ENCODE measurements at places on chromosomes 5 and 9.

- no peak for DNase-seq
These were observed 406.0 kb upstream of the SEMA6A start for GRCh38 chr5:116980581-116980980.

GRCh38 chr9:2743937-2744529 is 26.7 kb downstream of the KCNV2 start:
- no peak for DNase-seq

- DNase-seq = no peak
These were observed 1.8 kb downstream of the SEMA5A start for GRCh38 chr5:9544056-9544455.

- DNase-seq = no peak
These were observed 3.2 kb downstream of the TEK start for GRCh38 chr9:27112235-27112634.

DNA sequence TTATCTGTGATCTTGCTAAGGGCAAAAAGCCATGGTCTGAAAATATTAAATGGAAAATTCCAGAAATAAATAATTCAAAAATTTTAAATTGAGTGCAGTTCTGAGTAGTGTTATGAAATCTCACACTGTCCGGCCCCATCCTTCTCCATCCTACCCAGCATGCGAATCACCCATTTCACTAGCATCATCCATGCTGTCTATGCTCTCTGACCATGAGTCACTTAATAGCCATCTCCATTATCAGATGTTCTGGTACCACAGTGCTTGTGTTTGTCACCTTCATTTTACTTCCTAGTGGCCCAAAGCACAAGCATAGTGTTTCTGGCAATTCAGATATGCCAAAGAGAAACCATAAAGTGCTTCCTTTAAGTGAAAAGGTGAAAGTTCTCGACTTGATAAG is 63.3 kb upstream of the SMC5 start:
- peak; percentile 3 for DNase-seq

GRCh38 chr5:94613583-94613982 is 4.8 kb downstream of the KIAA0825 start:
- DNase-seq = no peak

DNA sequence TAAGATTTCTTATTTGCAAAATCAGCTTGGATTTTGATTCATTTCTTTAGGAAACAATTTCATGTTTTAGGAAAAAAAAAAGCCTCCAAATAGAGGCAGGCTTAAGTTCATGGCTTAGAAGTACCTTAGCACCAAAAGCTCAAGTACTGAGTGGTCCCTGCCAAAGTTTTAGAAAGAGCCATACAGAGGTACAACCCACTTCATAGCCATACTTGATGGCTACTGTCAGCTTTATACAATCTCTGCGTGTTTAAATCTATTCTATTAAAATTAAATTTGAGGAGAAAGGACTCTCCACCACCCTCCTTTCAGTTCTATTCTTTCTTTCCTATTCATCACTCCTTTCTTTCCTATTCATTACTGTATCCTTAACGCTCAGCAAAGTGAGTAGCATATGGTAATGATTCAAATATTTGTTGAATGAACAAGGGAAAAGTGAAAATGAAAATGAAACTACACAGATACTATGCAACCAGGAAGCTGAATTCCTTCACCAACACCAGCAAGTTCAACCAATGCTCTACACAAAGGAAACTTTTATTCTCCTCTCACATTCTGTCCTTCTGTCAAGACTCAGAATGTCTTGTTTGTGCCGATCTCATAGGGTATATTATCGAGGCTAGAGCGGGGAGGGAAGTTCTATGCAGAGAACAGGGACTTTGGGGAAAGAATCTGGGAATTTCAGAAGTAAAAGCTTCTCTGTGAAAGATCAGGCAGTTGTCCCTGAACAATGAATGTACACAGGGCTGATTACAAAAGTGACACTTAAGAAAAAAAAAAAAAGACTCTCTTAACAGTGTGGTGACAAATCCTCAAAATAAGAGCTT is 138.6 kb upstream of the SPEF2 start:
- peak; percentile 21 for DNase-seq

- DNase-seq = no peak
These were observed 405.8 kb upstream of the PTGER4 start for GRCh38 chr5:40273936-40274335.

DNA sequence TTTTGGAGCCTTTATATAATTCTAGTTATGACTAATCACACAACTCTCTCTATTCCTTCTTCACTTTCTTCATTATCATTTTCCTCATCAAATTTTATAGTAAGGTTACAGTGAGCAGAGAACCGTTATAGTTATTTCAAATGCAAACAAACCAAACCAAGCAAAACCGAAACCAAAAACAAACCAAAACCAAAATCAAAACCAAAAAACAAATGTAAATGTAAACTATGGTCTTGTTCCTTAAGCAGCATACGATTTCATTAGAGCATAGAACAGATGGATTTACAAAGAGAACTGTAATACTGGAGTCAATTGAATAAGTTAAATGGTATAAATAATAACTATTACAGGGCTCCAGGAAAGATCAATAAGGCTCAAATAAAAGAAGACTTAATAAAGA is 447.1 kb downstream of the LRRC70 start:
- DNase-seq = no peak

GRCh38 chr5:135313946-135314345 is 85.1 kb downstream of the MACROH2A1 start:
- no peak for DNase-seq

DNA sequence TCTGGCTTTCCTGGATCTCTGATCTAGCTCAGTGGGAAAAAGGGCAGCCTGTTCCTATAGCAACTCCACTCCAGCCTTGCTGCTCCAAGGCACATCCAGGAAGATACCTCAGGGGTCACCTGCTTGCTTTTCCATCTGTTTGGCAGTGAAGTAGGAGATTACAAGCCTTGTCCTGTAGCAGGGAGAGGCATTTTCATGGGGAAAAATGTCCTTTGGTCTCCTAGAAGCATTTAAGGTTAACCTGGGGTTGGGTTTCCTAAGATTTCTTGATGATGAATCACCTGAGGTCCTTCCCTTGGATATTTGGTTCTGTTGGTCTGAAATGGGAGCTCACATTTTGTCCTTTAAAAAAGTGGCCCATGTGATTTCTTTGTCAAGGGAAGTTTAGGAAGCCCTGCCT is 1.5 kb upstream of the TMEM174 start:
- DNase-seq = no peak

DNA sequence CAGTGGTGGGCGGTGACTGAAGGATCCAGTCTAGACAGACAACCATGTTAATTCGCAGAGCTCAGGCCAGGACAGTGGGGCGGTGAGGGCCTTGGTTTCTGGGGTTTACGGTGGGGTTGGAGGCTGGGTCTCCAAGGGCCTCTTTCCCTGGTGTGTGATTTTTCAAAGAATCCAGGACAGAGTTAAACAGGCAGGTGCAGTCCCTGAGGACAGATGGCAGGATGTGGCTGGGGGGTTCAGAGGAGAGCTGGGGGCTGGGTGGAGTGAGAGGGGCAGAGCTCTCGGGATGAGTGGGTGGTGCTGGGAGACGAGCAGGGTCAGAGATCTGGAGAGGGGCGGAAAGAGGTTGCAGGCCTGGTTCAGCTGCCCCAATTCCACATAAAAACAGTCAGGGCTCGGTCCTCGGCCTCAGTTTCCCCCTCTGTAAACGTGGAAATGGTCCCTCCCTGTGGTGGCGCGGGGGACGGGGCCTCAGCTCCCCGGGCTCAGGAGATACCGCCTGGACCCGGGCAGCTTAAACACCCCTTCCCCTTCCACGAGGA is 145.9 kb downstream of the GAPVD1 start:
- no peak for DNase-seq

DNA sequence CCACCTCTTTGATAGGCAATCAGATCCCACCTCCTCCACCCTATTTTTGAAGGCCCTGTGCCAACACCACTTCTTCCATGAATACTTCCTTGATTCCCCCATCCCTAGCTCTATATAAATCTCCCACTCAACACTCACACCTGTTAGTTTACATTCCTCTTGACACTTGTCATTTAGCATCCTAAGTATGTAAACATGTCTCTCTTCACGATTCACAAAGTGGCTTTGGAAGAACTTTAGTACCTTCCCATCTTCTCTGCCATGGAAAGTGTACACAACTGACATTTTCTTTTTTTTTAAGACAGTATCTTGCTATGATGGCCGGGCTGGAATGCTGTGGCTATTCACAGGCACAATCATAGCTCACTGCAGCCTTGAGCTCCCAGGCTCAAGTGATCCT is 1.5 kb upstream of the FXN start:
- DNase-seq = no peak

GRCh38 chr5:61301341-61302199 is 30.5 kb upstream of the ZSWIM6 start:
- peak; percentile 99 for DNase-seq

DNA sequence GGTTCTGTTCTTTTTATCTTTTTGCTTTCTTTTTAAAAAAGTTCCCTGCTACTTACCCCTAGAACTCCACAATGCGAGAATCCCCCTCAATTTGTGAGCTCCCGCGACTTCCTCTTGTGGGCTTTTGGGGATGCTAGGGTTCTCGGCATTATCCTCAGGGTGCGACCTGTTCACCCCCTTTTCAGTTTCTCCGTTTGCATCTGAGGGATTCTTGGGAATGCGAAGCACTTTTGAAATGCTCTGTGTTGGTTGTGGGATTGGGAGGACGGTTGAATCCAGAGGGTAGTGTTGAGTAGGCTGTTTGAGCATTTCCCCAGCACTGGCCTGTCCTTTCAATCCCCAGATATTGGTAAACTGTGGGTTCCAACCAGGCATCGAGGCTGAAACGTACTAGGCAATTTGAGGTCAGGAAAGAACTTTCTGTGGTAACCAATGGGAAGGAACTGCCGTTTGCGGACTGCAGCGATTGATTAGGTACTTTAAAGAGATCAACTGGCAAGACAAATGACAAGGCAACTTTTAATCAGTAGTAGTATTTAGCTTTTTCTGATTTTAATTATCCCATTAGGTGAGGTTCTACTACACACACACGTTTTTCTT is 415 bp downstream of the XRCC4 start:
- no peak for DNase-seq

DNA sequence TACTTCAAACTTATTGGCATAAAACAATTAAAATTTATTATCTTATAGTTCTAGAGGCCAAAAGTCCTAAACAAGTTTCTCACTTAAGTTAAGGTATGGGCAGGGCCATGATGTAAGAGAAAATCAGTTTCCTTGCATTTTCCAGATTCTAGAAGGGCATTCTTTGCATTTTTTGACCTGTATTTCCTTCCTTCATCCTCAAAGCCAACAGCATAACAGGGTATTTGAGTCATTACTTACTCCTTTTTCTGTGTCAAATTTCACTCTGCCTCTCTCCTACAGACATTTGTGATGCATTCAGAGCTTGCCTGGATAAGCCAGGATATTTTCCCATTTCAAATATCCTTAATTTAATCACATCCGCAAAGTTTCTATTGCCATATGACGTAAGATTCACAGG is 1499.0 kb downstream of the EFNA5 start:
- no peak for DNase-seq

GRCh38 chr5:104539618-104540350 is 977.2 kb upstream of the NUDT12 start:
- no peak for DNase-seq

DNA sequence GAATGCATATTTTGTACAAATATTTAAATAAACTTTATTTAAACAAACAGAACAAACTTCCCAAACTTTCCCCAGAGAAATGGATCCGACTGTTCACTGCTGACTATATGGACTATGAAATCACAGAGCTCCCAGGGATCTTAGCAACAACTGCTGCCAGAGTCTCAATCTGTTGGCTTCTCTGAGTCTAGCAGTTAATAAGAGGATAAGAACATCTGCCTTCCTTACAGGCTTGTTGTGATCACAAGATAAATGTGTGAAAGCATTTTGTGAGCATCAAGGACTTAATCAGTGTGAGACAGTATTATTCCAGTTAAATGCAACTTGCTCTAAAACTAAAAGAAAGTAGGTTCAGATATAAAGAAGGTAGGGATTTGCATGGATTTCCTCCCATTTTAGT is 31.4 kb upstream of the MYOT start:
- DNase-seq = no peak

DNA sequence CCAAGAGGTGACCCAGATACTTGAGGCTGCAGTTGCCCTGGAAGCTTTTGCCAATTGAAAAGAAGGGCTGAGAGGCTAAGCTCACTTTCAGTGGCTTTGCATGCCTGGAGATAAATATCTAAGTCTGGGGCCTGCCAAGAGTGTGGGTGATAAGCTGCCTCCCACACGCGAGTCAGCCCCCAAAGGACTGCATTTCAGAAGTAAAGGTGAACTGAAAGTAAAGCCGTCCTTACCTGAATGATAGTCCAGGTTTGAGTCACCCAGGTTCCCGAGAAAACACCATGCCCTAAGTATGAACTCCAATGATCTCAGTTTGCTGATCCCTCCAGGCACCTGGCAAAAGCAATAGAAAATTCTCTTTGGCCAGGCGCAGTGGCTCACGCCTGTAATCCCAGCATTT is 22.5 kb upstream of the N4BP3 start:
- no peak for DNase-seq

- DNase-seq = no peak
These were observed 1.9 kb upstream of the HINT2 start for GRCh38 chr9:35816708-35817107.

- DNase-seq = peak; percentile 75
These were observed 85.9 kb upstream of the IL17B start for GRCh38 chr5:149464796-149465489.

- peak; percentile 89 for DNase-seq
These were observed 76.3 kb upstream of the PCA3 start for GRCh38 chr9:76687861-76688391.

GRCh38 chr9:137445275-137445807 is 4.2 kb upstream of the ENTPD8 start:
- DNase-seq = peak; percentile 69

DNA sequence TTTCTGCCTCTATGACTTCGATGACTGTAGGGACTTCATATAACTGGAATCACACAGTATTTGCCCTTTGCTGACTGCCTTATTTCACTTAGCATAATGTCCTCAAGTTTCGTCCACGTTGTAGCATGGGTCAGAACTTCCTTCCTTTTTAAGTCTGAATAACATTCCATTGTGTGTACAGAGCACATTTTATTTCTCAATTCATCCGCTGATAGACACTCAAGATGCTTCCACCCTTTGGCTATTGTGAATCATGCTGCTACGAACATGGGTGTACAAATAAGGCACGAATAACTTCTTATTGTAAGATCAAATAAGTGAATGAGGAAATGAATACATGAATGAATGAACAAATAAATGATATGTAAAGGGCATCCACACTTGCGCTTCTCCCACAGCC is 13.0 kb downstream of the BARX1 start:
- DNase-seq = no peak

GRCh38 chr9:23663125-23663524 is 162.9 kb downstream of the ELAVL2 start:
- no peak for DNase-seq

- peak; percentile 25 for DNase-seq
These were observed 547.2 kb downstream of the LRRC70 start for GRCh38 chr5:63125862-63126261.
